ENCODE measurements at places on chromosomes 4 and X. TPM values are rescaled to one million over a fixed set of nuclear protein-coding genes. Genes with fewer than 3 reads are reported as not detected.

Gene SLC10A4
- 1.6 TPM for total RNA-seq

- DNase-seq, result no peak
Measured at GRCh38 chr4:86330961-86331742, 28.7 kb downstream of the MAPK10 start.

Gene TMEM31
- total RNA-seq, result not detected

Gene DKK2
- 11.9 TPM for total RNA-seq

DNA sequence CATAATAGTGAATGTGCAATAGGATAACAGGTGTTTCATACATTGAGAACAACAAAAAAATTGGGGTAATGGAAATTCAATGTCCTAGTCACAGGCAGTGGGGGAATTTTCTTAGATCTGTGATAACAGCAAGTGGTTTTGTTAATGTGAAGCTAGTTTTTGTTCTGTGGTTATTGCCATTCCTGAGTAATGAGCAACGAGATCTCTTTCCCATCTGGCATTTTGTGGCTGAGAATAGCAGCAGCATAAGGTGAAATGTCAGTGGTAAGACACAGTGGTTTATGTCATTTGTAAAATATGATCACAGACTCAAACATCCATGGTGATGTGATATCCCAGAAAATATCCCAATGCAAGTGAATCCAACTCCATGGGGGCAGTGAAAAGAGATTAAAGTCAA is 497.5 kb downstream of the KCNIP4 start:
- DNase-seq, result no peak

DNA sequence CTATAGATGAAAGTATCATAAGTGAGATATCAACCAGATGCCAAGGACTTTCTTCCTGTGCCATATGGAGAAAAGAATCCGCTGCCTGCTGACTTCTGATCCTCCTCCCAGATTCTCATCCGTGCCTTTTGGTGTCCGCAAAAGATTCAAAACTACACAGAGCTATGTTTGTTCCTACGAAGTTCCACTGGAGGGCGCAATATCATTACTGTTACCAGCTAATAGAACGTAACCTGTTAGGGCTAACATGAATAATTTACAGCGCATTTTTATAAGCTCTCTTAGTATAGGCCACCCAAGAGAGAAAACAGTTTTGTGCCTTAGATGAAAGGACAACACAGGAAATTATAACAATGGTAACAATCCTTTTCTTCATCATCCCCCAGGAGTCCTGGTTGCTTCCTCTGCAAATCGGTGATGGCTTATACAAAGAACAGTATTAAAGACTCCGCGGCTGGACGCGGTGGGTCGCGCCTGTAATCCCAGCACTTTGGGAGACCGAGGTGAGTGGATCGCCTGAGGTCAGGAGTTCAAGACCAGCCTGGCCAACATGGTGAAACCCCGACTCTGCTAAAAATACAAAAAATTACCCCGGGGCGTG is 22.8 kb upstream of the CENPVL3 start:
- no peak for DNase-seq

Gene ART3
- not detected for total RNA-seq

DNA sequence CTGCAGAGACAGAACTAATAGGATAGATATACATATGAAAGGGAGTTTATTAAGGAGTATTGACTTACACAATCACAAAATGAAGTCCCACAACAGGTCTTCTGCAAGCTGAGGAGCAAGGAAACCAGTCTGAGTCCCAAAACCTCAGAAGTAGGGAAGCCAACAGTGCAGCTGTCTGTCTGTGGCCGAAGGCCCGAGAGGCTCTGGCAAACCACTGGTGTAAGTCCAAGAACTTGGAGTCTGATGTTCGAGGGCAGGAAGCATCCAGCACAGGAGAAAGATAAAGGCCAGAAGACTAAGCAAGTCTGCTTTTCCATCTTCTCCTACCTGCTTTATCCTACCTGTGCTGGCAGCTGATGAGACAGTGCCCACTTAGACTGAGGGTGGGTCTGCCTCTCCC is 89.6 kb downstream of the MXRA5 start:
- no peak for DNase-seq

GRCh38 chr4:145734576-145735346 is 54.8 kb downstream of the C4orf51 start:
- DNase-seq, result peak; percentile 59

Gene ARMCX4
- total RNA-seq, result 14.3 TPM

- no peak for DNase-seq
Measured at GRCh38 chr4:176377780-176378179, 58.0 kb downstream of the SPCS3 start.

DNA sequence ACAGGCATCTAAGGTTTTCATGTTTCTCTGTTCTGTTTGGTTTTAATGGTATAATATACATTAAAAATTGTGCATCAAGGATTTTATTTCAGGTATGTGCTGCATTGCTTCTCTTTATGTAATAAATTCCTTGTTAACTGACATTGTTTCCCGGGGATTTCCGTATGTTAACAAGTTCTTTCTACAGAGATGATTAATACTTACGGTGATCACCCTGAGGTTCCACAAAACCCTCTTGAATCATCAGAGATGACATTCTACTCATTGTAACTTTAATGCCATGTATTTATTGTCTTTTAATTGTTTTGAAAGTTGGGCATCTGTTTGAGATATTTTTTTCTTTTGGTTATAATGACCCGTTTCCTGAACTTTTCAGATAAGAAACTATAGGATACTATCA is 37.5 kb downstream of the ARHGAP10 start:
- DNase-seq, result no peak

- DNase-seq, result no peak
Measured at GRCh38 chr4:38946919-38947318, 79.3 kb downstream of the FAM114A1 start.

Gene PNMA6E
- total RNA-seq, result not detected

GRCh38 chrX:119570351-119570835 is 4.0 kb upstream of the UBE2A start:
- DNase-seq, result no peak

Data from lower lobe of right lung (tissue), 2 donors.